ENCODE measurements at places on chromosomes 1 and 21.

DNA sequence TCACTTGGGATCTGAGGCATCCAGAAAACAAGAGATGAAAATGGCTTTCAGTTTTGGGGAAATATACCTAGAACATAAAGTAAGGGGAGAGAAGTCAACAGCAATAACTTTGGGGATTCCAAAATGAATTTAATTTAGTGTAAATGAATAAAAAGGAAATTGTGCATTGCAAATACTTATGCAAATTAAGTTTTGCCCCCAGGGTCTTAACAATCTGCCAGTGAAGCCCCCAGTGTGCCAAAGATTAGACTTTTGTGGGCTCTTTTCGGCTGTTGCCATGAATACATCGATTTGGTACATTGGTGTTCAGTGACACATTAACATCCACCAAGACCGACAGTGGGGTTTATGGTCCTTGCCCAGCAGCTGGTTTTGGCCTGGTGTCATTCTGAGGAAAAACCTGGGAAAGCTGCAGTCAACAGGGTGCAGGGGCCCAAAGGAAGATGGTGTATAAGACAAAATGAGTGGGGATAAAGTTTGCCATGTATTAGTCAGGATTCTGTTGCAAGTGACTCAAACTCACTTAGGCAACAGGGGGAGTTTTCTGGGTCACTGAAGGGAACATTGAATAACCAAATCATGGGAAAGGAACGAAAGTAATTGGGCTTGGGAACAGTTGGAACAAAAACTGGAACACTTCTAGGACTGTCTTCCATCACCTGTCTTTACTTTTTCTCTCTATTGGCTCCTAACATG, 30.2 kb upstream of the IGSF3 start:
- DNase-seq, result peak; percentile 19

DNA sequence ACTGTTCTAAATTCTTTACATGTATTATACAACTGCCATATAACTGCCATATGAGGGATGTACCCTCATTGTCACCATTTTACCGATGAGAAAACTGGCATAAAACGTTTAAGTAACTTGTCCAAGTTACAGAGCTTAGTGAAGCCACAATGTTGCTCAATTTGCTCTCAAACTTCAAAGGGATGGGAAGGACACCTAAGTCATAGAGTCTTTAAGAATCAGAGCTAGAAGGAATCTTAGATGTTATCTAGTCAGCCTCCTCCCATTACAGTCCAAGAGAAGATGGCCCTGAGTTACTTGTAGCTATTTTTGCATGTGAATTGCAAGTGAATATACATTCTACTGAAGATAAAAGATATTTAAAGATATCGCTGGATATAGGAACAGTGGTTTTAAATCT, 31.7 kb downstream of the SELL start:
- no peak for DNase-seq

DNA sequence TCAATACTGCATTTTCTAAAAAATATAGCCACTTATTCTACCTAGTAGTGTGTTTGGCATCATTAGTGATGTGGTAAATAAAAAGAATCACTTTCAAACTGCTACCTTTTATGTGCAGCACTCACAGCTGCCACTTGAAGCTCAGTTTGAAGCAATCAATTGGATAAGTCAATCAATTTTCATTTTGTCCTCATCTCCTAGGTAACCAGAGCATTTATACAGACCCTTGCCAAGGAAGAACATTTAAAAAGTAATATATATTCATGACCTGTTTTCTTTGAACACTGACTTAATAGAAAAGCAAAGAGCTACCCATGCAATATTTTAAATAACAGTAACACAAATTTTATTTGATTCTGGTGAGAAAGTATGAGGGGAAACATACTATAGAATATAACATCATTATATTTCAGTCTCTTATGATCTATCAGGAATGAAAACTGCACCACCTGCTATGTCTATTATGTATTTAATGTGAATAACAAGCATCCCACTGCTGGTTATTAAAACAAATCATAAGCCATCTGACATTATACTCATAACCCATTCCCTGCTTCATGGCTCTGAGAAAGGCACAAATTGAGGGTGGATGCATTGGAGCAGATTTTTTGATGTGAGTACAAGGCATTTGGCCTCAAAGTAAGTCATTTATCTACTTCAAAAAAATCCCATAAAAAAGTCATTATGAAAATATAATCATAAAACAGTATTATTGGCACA, 168.4 kb upstream of the C21orf91 start:
- DNase-seq, result no peak

- DNase-seq, result no peak
Measured at GRCh38 chr1:243402868-243403267, 147.0 kb downstream of the SDCCAG8 start.

GRCh38 chr21:33108228-33108627, 38.3 kb downstream of the OLIG1 start:
- no peak for DNase-seq

DNA sequence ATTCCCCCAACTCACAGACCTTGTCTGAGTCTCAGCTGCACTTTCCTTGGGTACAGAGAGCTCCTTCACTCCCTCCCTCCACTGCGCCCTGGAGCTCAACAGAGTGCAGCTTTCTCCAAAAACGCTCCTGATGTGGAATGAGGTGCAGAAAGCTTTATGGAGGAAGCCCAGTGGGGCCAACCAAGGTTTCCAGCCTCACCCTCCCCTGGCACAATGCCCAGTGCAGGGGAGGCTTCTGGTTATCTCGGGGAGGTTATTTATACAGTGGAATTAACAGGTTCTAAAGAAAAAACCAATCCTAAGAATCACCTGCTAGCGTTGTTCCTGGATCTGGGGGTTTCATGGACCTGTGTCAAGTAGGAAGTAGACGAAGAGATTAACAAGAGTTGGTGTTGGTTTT, at the start of gene ITLN1:
Gene ITLN1, minus strand, starts transcription at position 139 of the 400 bp plus-strand sequence. CDS start 303 bp downstream, outside the sequence.
- DNase-seq, result no peak

DNA sequence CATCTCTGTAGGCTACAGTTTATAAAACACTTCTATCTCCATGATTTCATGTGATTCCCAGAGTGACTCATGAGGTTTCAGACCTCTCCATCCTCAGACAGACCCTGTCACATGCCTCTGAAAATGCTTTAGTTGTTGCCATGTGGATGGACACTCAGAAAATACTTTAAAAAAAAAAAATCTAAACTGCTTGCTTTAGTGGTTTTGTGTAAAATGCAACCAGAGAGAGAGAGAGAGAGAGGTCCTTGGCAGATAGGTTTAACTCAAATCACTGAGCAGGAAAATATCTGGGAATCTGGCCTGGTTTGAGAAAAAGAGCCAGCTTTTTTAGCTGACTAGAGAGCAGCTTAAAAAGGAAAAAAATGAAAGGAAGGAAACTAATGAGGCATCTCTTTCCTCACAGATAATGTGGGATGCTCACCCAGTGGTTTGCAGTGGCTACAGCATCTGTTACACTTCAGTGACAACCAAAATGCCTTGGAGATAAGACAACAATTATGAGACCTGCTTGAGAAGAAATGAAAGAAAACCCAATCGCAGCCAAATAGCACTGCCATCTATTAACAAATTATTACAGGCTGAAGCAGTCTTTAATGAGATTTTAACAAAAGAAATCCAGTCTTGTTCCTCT, 54.6 kb upstream of the SYT14 start:
- no peak for DNase-seq

- DNase-seq, result no peak
Measured at GRCh38 chr1:30679201-30679975, 44.0 kb downstream of the MATN1 start.

DNA sequence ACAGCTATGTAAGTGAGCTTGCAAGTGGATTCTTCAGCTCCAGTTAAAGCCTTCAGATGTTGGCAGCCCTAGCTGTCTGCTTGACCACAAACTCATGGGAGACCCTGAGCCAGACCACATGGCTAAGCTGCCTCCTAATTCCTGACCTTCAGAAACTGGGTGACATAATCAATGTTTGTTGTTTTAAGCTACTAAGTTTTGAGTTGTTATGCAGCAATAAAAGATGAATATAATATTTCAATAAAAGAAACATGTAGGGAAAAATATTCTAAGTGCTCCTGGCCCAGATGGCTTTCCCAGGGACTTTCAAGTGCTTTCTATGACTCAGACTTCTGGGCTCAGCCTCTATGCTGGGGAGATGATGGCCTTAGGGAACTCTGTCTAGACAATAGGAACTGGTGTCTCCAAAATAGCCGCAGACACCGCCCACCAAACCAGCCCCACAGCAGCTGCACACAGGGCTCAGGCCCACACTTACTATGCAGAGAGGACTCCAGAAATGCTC, 20.3 kb upstream of the AZIN2 start:
- DNase-seq, result no peak

DNA sequence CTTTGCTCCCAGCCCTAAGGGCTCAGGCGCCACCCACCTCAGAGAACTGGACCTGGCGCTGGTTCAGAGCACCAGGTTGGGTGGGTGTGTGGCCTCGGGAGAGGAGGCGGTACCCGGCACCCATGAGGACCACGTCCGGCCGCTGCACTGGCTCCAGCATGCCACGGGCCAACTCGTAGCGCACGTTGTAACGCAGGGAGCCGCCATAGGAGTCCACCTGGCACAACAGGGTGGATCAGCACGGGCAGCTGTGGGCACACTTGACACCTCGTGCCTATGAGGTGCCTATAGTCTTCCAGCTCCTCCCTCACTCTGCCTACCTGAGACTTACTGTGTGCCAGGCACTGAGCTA, 56.5 kb downstream of the HSPG2 start:
- no peak for DNase-seq

- DNase-seq, result no peak
Measured at GRCh38 chr1:27438621-27439061, 46.2 kb downstream of the GPR3 start.

- no peak for DNase-seq
Measured at GRCh38 chr1:30280572-30280971, 442.8 kb downstream of the MATN1 start.

GRCh38 chr1:15680131-15680530, 4.0 kb upstream of the PLEKHM2 start:
- DNase-seq, result peak; percentile 58
